Colonic mucosa (tissue), 4 donors: ENCODE measurements at places on chromosomes 5 and 9.

- no peak overlapping the region for H3K4me3 ChIP-seq
- H3K4me1 ChIP-seq = peaks cover 7% of the 10 kb centered on the region
- DNase-seq = no peak
- H3K27me3 ChIP-seq = no peaks in the 10 kb centered on the region
Measured at GRCh38 chr5:124908581-124909451, 162.4 kb upstream of the ZNF608 start.

DNA sequence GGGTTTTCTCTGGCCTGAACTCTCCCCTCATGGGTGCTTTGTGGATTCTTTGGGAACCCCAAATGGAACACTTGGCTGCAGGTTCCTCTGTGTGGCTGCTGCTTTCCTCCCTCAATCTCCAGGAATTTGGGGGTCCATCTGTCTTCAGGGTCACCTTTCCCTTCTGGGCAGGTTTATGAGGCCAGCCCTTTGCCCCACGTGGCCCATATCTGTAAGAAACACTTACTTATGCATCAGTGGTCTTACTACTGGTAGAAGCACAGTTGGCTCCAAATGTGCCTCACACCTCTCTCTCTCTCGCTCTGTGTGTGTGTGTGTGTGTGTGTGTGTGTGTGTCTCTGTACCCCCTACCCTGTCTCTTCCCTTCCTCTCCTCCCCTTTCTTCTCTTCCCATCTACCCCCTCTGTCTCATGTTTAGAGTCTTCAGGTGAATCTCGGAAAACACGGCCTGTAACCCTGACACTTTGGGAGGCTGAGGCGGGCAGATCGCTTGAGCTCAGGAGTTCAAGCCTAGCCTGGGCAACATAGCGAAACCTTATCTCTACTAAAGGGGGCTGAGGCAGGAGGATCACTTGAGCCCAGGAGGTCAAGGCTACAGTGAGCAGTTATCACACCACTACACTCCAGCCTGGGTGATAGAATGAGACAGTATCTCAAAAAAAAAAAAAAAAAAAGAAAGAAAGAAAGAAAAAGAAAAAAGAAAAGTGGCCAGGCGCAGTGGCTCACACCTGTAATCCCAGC is 26.8 kb downstream of the C5orf15 start:
- no peaks in the 10 kb centered on the region for H3K36me3 ChIP-seq
- no peak for DNase-seq
- no peak overlapping the region for H3K27ac ChIP-seq

DNA sequence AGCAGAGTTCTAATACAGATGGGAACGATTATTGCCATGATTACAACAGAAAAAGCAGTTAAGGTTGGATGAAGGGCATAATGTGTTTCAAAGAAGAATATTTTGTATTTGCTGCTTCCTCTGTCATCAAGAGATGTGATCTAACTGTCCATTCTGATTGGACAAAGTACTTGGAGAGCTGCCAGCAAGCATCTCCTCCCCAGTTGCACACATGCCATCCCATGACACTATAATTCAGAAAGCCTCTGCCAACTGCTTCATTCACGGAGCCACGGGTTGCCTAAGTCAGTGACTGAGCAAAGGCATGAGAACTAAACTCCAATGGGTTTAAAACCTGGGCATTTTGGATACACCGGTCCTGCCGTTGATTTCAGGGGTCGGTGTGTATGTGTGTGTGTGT is 253.8 kb downstream of the CRB2 start:
- no peak overlapping the region for H3K27ac ChIP-seq
- DNase-seq = no peak
- no peaks in the 10 kb centered on the region for H3K27me3 ChIP-seq
- no peaks in the 10 kb centered on the region for H3K36me3 ChIP-seq

GRCh38 chr9:72422214-72422613 is 57.2 kb upstream of the ZFAND5 start:
- no peaks in the 10 kb centered on the region for H3K27me3 ChIP-seq
- H3K36me3 ChIP-seq = no peaks in the 10 kb centered on the region
- DNase-seq = no peak

DNA sequence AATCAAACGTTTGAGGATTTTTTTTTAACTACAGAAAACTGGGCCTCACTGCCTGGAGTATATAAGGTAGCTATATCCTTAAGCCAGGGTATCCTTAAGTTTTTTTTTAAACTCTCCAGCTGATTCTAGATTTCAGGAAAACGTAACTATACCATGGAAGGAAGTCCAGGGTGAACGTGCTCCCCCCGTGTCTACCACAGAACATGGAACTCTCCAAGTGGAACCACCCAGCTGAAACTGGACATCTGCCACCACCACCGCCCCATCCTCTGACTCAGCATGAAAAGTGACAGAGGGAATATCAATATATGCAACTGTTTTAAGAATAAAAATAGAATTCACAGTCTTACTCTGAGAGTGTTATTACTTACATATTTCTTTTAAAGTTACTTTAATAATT is 61.3 kb downstream of the DROSHA start:
- no peaks in the 10 kb centered on the region for H3K27me3 ChIP-seq
- no peak overlapping the region for H3K4me3 ChIP-seq
- no peaks in the 10 kb centered on the region for H3K36me3 ChIP-seq
- no peak overlapping the region for H3K27ac ChIP-seq
- no peak for DNase-seq
- H3K4me1 ChIP-seq = no peaks in the 10 kb centered on the region

- H3K27ac ChIP-seq = no peak overlapping the region
- H3K4me3 ChIP-seq = no peak overlapping the region
- no peak for DNase-seq
- H3K4me1 ChIP-seq = no peaks in the 10 kb centered on the region
- no peaks in the 10 kb centered on the region for H3K27me3 ChIP-seq
- H3K36me3 ChIP-seq = no peaks in the 10 kb centered on the region
Measured at GRCh38 chr5:123150089-123150488, 61.0 kb downstream of the PRDM6 start.

DNA sequence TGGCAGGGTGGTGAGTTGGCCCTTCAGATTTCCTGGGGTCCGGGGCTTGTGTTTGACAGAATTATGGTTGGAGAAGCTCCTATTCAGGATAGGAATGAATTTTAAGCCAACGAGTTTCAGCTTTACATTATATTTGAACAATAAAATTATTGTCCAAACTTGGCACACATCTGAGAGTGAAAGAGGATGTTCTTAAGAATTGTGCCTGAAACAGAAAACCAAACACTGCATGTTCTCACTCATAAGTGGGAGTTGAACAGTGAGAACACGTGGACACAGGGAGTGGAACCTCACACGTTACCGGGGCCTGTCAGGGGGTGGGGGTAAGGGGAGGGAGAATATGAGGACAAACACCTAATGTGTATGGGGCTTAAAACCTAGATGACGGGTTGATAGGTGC is 111.8 kb upstream of the ACTBL2 start:
- H3K4me3 ChIP-seq = no peak overlapping the region
- H3K27ac ChIP-seq = no peak overlapping the region
- H3K36me3 ChIP-seq = no peaks in the 10 kb centered on the region
- H3K4me1 ChIP-seq = no peaks in the 10 kb centered on the region

DNA sequence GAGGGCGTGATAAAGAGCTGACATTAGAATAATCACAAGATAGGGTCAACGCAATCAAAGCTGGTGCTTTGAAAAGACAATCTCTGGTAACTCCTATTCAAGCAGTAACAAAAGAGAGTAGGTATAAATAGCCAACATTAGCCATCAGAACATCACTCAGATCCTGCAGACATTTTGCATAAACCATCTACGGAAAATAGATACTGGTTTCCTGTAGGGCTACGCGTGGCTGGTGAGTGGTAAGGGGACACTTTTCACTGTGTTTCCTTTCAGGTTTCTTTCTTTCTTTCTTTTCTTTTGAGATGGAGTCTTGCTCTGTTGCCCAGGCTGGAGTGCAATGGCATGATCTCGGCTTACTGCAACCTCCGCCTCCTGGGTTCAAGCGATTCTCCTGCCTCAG is 22.3 kb downstream of the TTF1 start:
- no peak overlapping the region for H3K4me3 ChIP-seq
- H3K36me3 ChIP-seq = peaks cover 9% of the 10 kb centered on the region
- DNase-seq = no peak
- no peak overlapping the region for H3K27ac ChIP-seq
- no peaks in the 10 kb centered on the region for H3K4me1 ChIP-seq
- no peaks in the 10 kb centered on the region for H3K27me3 ChIP-seq

DNA sequence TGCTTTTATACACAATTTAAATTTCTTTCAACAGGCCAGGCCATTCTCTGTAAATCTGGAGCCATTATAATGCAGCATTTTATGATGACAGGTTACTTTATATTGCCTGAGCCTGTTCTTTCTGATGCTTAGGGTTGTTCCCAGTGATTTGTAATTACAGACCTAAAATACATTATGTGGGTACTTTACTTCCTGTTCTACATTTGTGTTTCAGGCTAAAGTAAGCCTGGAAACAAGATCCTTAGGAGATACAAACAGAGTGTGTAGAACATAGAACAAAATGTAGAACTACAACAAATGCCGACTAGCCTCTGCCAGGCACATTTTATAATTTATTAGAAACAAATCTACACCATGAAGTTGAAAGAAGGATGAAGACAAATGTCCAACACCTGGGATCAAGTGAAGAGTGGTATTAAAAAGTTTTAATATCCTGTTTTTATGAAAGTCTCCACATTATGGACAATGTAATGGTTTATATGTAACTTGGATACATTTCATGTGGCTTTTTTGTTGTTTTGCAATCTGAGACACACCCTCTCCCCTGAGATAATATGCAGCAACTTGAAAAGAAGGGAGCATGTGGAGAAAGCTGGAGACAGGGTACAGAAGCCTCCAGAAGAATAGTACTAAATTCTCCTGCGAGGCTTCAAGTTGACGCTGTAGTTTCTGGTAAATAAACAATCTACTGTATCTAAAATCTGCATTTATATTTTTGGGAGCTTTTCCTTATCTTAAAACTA is 46.9 kb downstream of the VCAN start:
- H3K27ac ChIP-seq = no peak overlapping the region
- no peak for DNase-seq
- no peaks in the 10 kb centered on the region for H3K27me3 ChIP-seq
- no peaks in the 10 kb centered on the region for H3K36me3 ChIP-seq

GRCh38 chr9:14907696-14908095 is 2.5 kb downstream of the FREM1 start:
- H3K36me3 ChIP-seq = no peaks in the 10 kb centered on the region
- H3K27ac ChIP-seq = no peak overlapping the region
- H3K4me1 ChIP-seq = peaks cover 6% of the 10 kb centered on the region
- no peak overlapping the region for H3K4me3 ChIP-seq

DNA sequence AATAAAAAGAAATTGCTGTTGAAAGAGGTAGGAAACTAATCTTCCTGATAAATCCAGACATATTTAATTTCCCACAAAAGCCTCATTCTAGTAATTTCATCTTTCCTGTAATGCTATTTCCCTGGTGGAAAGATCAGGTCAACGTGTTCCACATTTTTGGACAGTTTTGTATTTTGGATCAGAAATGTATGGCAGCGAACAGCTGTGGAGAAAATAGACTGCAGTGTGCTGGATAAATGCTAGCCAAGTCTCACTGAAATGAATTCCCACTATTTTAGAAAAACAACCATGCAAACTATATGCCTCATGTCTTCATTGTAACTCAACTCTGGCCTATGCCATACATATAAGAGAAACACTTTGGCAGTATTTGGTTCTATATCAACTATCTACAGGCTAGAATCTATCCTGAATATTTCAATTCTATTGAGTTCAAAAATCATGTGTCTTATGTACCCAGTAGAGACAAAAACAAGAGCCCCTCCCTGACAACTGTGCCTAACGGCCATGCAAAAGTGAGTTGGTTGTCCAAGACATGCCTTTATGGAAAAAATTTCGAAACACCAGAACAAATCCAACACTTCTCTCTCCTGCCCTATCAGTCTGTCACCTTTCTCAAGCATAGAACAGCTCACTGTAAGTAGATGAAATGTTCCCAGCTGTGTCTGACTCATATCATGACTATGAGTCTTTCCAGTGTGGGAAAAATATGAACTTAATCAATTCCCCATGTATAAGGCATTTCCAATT is 191.3 kb upstream of the NREP start:
- no peaks in the 10 kb centered on the region for H3K4me1 ChIP-seq
- H3K4me3 ChIP-seq = no peak overlapping the region
- H3K27ac ChIP-seq = no peak overlapping the region
- no peaks in the 10 kb centered on the region for H3K36me3 ChIP-seq
- DNase-seq = no peak

GRCh38 chr9:106689089-106689488 is 173.9 kb upstream of the ZNF462 start:
- H3K27ac ChIP-seq = no peak overlapping the region
- H3K27me3 ChIP-seq = no peaks in the 10 kb centered on the region
- H3K36me3 ChIP-seq = no peaks in the 10 kb centered on the region

GRCh38 chr5:43141211-43141610 is 20.5 kb downstream of the ZNF131 start:
- H3K4me1 ChIP-seq = no peaks in the 10 kb centered on the region
- no peaks in the 10 kb centered on the region for H3K36me3 ChIP-seq
- H3K27ac ChIP-seq = no peak overlapping the region
- DNase-seq = no peak

GRCh38 chr9:128555180-128555721 is 2.9 kb downstream of the SPTAN1 start:
- no peaks in the 10 kb centered on the region for H3K27me3 ChIP-seq
- peak overlapping the region; percentile 87 for H3K27ac ChIP-seq
- no peaks in the 10 kb centered on the region for H3K36me3 ChIP-seq

- DNase-seq = no peak
- no peaks in the 10 kb centered on the region for H3K36me3 ChIP-seq
- no peak overlapping the region for H3K4me3 ChIP-seq
- no peaks in the 10 kb centered on the region for H3K27me3 ChIP-seq
- no peak overlapping the region for H3K27ac ChIP-seq
Measured at GRCh38 chr9:73806876-73807275, 655.2 kb downstream of the ANXA1 start.

DNA sequence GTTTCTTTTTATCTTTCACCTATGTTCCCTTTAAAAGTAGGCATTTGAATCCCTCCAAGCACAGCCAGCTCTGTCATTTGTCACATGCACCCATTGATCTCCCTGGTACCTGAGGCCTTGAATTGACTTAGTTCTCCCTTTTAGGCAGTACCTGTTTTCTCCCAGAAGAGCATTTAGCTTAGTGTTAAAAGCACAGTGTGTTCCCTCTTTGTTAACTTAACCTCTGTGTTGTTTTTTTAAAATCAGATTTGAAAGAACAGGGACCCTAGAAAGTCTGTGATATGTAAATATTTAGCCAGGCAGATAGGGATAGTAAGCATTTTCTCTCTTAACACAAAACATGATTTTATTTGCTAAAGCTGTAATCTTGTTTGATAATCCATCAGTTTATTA is 113.8 kb upstream of the SPATA31D4 start:
- no peaks in the 10 kb centered on the region for H3K4me1 ChIP-seq
- no peaks in the 10 kb centered on the region for H3K36me3 ChIP-seq
- H3K27me3 ChIP-seq = no peaks in the 10 kb centered on the region
- DNase-seq = no peak
- no peak overlapping the region for H3K27ac ChIP-seq

DNA sequence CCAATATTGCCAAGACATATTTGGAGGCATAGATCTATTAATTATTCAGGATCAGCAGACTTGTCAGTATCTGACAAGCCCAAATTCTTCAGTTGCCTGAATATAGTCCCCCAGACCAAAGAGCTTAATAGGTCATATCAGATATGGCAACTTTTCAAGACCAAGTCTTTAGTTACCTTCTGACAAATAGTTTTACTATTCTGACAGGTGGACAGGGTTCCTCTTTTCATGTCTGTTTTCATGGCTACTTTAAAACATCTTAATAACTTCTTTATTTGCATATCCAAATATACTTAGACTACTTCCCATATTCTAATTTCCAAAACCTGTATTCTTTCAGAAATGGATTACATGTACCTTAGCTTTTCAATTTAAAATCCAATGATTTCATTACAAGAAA is 65.4 kb downstream of the AUH start:
- H3K36me3 ChIP-seq = no peaks in the 10 kb centered on the region
- no peaks in the 10 kb centered on the region for H3K4me1 ChIP-seq
- DNase-seq = no peak
- no peak overlapping the region for H3K4me3 ChIP-seq
